ENCODE measurements at places on chromosomes 1 and 21. TPM values are rescaled to one million over a fixed set of nuclear protein-coding genes. Genes with fewer than 3 reads are reported as not detected.

The TTLL7 gene
- total RNA-seq: 35.0 TPM

The CHD1L gene
- 22.7 TPM for total RNA-seq

The DNAI4 gene
- 9.2 TPM for total RNA-seq

The CR1L gene
- 0.22 TPM for total RNA-seq

The SLC2A1 gene
- total RNA-seq: 16.8 TPM

The LRRC38 gene
- 11.9 TPM for total RNA-seq

The E2F2 gene
- 3.5 TPM for total RNA-seq

The GIPC2 gene
- total RNA-seq: 0.84 TPM

The PCP4L1 gene
- 0.04 TPM for total RNA-seq

The DIRAS3 gene
- total RNA-seq: 3.5 TPM

The ELAPOR1 gene
- total RNA-seq: 0.27 TPM

The LCE6A gene
- total RNA-seq: not detected

The CLCNKB gene
- total RNA-seq: 0.40 TPM

The CAMK2N1 gene
- 1.7 TPM for total RNA-seq

The CYP4A22 gene
- not detected for total RNA-seq

The CENPF gene
- 25.5 TPM for total RNA-seq

The NKAIN1 gene
- 1.3 TPM for total RNA-seq

The REN gene
- total RNA-seq: not detected

The LCE1B gene
- not detected for total RNA-seq

The CD84 gene
- total RNA-seq: 2.0 TPM

The AIRE gene
- 0.04 TPM for total RNA-seq

The CELA3B gene
- total RNA-seq: not detected

The VANGL2 gene
- 2.3 TPM for total RNA-seq

The TFF3 gene
- total RNA-seq: 3.1 TPM

The ASCL5 gene
- 0.04 TPM for total RNA-seq

The C8B gene
- not detected for total RNA-seq

The LENEP gene
- total RNA-seq: 0.40 TPM

The CBR1 gene
- 24.6 TPM for total RNA-seq

The ERVH48-1 gene
- 0.22 TPM for total RNA-seq

The TMPRSS2 gene
- total RNA-seq: not detected

The PRELP gene
- total RNA-seq: 1.5 TPM

The SLC25A33 gene
- total RNA-seq: 1.9 TPM

The RPTN gene
- total RNA-seq: not detected

The TRIM46 gene
- total RNA-seq: 0.22 TPM

The NBPF6 gene
- total RNA-seq: not detected

The CROCC gene
- total RNA-seq: 15.2 TPM

The ECE1 gene
- 18.0 TPM for total RNA-seq

The RCOR3 gene
- 24.6 TPM for total RNA-seq

The VCAM1 gene
- total RNA-seq: 18.4 TPM

All from muscle of leg (tissue), 16 donors.